ENCODE measurements at places on chromosomes 4 and X. TPM values are rescaled to one million over a fixed set of nuclear protein-coding genes. Genes with fewer than 3 reads are reported as not detected.

The GNL3L gene
- total RNA-seq, result 35.3 TPM

The WDR44 gene
- total RNA-seq, result 13.5 TPM

The AMER1 gene
- 3.9 TPM for total RNA-seq

The TRIM60 gene
- total RNA-seq, result not detected

The RPS6KA6 gene
- total RNA-seq, result 0.40 TPM

The DCHS2 gene
- not detected for total RNA-seq

The MAGEA11 gene
- not detected for total RNA-seq

Measured in cardiac septum (tissue), 1 donor.